ENCODE measurements at places on chromosomes 5 and 9. TPM values are rescaled to one million over a fixed set of nuclear protein-coding genes. Genes with fewer than 3 reads are reported as not detected.

LAMC3 gene
- total RNA-seq, result 0.28 TPM

PCDH1 gene
- 0.55 TPM for total RNA-seq

PNPLA7 gene
- total RNA-seq, result 1.1 TPM

SCAI gene
- total RNA-seq, result 6.7 TPM

SIMC1 gene
- total RNA-seq, result 3.7 TPM

GALNT10 gene
- 39.9 TPM for total RNA-seq

FBN2 gene
- 87.2 TPM for total RNA-seq

TNFSF8 gene
- not detected for total RNA-seq

CER1 gene
- total RNA-seq, result not detected

OR1J2 gene
- 0.14 TPM for total RNA-seq

RBM22 gene
- total RNA-seq, result 15.2 TPM

RGP1 gene
- 10.2 TPM for total RNA-seq

MYMK gene
- not detected for total RNA-seq

TBC1D9B gene
- total RNA-seq, result 53.5 TPM

STC2 gene
- total RNA-seq, result 582 TPM

PCDHB4 gene
- 0.14 TPM for total RNA-seq

IDNK gene
- 7.7 TPM for total RNA-seq

SHISAL2B gene
- total RNA-seq, result not detected

SLC6A18 gene
- not detected for total RNA-seq

COL27A1 gene
- total RNA-seq, result 7.1 TPM

PCDHB7 gene
- total RNA-seq, result 0.71 TPM

PKD2L2 gene
- not detected for total RNA-seq

TSSK1B gene
- total RNA-seq, result 0.09 TPM

SLC46A2 gene
- total RNA-seq, result not detected

NR2F1-AS1 gene
- total RNA-seq, result 45.1 TPM

PRUNE2 gene
- 9.2 TPM for total RNA-seq

FBXO38 gene
- 54.6 TPM for total RNA-seq

WWC1 gene
- 1.8 TPM for total RNA-seq

LEAP2 gene
- 0.14 TPM for total RNA-seq

GCNT1 gene
- 30.0 TPM for total RNA-seq

ENC1 gene
- total RNA-seq, result 41.0 TPM

GFI1B gene
- not detected for total RNA-seq

MEIKIN gene
- total RNA-seq, result not detected

WNT8A gene
- not detected for total RNA-seq

UAP1L1 gene
- total RNA-seq, result 7.7 TPM

ELAVL2 gene
- 0.14 TPM for total RNA-seq

PCDHB12 gene
- total RNA-seq, result 0.09 TPM

PPP3R2 gene
- total RNA-seq, result not detected

AGGF1 gene
- total RNA-seq, result 32.0 TPM

RFESD gene
- total RNA-seq, result 1.7 TPM

KLF4 gene
- 16.8 TPM for total RNA-seq
